ENCODE measurements at places on chromosomes 1 and 21.

DNA sequence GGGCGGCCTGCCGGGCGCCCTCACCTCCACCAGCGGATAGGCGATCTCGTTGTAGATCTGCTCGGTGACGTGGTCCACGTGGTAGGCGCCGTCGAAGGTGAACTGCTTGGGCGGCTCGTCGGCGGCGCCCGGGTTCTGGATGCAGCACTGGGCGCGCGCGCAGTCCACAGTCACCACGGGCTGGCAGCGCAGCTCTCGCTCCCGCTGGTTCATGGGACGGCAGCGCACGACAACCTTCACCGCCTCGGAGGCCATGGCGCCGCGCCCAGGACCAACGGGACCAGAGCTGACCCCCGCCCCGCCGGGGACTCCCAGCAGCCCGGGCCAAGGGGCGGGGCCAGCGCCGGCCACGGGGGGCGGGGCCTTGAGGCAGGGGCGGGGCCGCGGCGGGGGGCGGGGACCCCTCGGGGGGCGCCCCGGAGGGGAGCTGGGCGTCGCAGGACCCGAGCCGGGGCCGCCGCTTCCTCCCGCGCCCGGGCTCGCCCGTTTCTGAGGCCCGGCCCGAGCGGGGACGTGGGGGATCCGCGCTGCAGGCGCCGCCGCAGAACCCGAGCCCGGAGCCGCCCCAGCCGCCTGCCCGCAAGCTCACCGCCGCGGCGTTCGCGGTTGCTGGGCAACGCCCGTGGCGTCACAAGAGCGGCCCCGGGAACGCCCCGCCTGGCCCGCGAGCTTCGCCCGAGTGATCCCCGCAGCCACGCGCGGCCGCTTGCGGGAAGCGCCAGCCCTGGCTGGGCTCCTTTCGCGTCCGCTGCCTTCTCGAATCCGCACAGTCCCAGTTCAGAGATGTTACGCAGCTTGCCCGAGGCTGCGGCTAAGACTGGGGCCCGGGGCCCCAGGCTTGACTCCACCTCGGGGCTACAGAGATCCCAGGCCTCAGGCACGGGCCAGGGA is at the start of gene KIF17:
Gene KIF17, minus strand, starts transcription at position 556 of the 891 bp plus-strand sequence. Its CDS starts 301 bp downstream, at position 255.
- DNase-seq, result peak; percentile 47

DNA sequence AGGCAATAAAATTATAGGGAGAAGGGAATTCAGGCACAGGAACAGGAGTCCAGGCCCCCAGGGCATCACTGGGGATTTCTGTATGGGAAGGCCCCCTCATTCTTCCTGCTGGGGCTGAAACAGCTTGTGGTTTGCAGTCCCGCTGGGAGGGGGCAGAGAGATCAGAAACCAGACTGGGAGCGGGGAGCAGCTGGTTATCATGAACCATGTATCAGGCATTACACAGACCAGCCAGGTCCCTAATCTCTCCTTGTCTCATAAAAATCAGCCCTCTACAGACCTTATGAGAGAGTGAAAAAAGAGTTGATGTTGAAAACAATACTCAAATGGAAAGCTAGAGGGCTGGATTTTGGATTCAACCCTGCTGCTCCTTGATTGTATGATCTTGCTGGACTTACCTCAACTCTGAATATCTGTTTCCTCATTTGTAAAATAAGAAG is 93.4 kb upstream of the F3 start:
- no peak for DNase-seq

- DNase-seq, result no peak
Observed at GRCh38 chr1:67579623-67580394, 105.2 kb upstream of the GADD45A start.

DNA sequence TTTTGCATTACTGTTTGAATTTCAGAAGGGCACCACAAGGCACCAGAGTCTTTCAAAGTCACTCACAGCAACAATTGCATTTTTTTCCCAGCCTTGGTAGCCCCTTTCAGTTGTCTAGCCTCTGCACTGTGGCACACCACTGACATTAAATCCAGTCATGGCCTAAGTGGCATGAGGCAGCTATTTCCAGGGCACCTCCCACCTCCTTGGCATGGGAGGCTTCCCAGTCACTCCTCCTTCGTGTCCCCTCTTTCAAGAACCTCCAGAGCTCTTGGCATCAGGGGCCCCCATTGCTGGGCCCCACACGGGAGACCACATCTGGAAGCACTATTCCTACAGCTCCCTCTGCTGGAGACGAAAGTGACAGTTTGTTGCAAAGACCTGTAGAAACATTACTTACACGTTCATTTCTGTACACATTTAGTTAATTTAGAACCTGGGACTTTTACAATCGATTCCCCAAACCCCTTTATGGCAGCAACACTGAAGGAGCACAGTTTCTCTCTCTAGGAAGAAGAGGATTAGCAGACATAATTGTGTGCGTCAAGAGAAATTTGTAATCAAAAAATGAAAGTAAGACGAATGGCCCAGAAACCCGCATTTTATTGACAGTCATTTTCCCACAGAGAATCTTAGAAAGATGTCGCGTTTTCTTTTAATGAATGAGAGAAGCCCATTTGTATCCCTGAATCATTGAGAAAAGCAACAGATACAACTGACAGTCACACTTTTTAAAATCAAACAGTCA is 5.7 kb upstream of the CHD5 start:
- DNase-seq, result no peak

DNA sequence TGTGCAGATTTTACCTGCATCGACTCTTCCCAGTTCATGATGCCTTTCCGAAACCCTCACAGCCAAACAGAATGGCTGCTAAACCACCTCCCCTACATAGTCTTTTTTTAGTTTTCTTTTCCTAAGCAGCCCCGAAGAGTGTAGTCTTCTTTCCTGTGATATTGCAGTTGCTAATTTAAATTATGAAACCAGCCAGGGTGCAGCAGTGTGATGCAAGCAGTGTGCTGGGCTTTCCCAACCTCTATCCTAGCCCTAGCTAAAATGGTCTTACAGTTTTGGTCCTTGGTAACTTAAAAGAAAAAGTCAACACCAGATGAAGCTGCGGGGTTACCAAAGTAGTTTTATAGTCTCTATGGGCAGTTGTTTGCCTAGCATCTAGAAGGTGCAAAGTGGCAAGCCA is 82.0 kb upstream of the GCLM start:
- no peak for DNase-seq

DNA sequence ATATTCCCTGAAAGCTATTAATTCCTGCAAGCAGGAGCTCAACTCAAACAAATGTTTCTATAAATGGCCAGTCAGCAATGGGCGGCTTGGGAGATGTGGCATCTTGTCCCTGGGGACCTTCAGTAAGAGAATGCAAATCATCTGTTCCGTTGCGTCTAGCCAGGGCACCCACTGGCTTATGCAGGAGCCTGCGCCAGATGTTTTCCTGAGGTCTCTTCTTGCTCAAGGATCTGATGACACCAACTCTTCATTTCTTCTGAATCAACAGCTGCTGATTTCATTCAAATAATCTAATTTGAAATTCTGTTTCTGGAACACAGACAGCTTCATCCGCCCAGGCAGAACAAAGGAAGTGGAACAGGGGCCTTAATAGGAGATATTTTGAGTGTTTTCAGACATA is 70.0 kb upstream of the AJAP1 start:
- no peak for DNase-seq

DNA sequence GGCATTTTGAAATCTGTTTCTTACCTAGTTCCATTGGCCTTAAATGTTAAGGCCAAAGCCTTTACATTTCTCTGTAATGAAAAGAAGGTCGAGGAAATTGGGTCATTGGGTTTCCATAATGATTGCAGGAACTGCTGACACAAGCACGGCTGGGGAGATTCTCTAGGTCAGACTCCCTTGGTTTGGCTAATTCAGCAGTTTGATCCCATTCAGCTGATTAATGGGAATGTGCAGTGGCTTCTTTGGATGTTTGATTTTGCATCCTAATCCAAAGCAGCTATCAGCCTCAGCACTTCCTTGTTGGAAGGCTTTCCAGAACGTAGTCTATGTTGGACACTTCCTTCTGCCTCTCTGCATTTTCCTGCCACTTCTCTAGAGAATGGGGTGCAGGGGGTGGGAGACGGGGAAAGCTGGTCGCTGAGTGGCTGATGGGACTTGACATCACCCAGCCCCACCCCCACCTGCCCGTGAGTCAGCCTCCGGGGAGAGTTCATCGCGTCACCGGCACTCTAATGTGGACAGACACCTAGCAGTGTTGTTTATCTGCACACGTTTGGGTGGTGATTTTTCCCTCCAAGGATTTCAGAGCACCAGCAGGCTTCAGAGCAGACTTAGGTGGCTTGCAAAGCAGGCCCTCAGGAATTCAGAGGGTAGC is 5.4 kb downstream of the PSEN2 start:
- DNase-seq, result no peak

DNA sequence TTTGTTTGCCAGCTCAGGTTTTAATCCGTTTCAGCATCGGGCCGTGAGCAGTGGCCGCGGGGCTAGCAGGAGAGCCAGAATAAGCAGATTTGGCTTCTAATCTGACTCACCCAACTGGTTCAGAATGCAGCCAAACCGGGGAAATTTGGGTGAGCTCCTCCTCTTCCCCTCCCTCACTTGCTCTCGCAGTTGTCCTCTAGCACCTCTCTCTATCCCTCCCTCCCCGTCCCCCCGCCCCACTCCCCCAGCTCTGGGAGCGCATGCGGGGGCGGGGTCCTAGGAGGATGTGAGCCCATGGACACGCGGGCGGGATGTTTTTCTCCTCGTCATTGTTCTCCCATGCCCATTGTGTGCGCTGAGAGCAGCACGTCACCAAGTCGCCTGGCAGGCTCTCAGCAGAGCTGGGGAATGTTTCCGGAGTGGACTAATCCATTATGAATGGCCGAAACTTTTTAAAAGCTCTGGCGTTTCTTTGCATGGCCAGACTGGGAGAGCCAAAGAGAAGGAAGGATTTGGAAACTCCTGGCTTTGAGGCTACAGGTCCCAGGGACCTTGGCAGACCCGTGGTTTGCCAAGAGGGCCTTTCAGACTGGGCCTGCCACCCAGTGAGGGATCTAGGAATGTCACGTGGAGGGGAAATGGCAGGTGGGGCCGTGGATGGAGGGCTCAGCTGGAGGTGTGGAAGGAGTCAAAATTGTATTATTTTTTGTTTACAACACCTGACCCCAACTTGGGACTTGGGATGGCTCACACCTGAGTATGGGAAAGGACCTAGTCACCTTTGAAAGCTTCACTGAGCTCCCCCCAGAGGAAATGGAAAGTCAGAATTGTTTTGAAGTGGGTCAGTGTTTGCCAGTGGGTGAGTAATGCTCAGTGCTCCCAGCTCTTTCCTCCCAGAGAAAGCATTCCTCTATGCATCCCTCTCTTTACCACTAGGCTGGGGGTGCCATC is 39.2 kb downstream of the CDK18 start:
- peak; percentile 32 for DNase-seq

GRCh38 chr1:168497376-168497950 is 46.3 kb downstream of the XCL2 start:
- no peak for DNase-seq

GRCh38 chr21:29083306-29083705 is 9.9 kb upstream of the CCT8 start:
- no peak for DNase-seq

DNA sequence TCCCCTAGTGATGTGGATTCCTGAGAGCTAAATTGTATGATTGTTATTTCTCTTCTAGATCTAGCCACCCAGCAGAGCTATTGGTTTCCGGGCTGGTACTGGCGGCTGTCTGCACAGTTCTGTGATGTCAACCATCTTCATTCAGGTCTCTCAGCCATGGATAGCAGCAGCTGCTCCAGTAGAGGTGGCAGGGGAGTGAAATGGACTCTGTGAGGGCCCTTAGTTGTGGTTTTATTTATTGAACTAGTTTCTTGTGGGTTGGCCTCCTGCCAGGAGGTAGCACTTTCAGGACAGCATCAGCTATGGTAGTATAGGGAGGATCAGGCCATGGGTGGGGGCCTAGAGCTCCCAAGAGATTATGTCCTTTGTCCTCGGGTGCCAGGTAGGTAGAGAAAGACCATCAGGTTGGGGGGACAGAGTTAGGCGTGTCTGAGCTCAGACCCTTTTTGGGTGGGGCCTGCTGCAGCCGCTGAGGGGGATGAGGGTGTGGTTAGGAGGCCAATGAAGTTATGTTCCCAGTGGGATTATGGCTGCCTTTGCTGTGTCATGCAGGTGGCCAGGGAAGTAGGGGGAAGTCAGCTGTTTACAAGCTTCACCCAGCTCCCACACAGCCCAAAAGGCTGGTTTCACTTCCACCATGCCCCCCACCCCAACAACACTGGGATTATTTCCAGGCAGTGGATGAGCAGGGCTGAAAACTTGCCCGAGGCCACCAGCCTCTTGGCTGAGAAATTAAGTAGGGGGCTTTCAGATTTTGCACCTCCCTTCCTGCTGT is 55.1 kb upstream of the RGS4 start:
- no peak for DNase-seq

GRCh38 chr1:164660412-164660772 is 101.4 kb downstream of the PBX1 start:
- DNase-seq, result no peak

GRCh38 chr1:100532645-100533044 is 5.3 kb upstream of the GPR88 start:
- DNase-seq, result no peak

All from SK-N-DZ (cell line).